Pons (tissue), 1 donor: ENCODE measurements at places on chromosomes 7 and 10.

DNA sequence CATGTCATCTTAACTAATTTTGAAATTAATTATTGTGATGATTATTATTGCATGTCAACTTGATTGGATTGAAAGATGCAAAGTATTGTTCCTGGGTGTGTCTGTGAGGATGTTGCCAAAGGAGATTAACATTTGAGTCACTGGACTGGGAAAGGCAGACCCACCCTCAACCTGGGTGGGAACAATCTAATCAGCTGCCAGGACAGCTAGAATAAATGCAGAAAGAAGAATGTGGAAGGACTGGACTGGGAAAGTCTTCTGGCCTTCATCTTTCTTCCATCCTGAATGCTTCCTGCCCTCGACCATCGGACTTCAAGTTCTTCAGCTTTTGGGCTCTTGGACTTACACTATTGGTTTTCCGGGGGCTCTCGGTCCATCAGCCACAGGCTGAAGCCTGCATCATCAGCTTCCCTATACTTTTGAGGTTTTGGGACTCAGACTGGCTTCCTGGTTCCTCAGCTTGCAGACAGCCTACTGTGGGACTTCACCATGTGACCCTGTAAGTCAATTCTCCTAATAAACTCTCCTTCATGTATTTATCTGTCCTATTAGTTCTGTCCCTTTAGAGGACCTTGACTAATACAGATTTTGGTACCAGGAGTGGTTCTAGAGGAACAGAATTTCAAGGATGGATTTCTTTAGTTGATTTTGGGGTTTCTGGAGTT is 959.8 kb downstream of the ANKRD7 start:
- no peak for DNase-seq

- peak; percentile 81 for DNase-seq
These were observed 48.1 kb downstream of the JAKMIP3 start for GRCh38 chr10:132113766-132114365.

DNA sequence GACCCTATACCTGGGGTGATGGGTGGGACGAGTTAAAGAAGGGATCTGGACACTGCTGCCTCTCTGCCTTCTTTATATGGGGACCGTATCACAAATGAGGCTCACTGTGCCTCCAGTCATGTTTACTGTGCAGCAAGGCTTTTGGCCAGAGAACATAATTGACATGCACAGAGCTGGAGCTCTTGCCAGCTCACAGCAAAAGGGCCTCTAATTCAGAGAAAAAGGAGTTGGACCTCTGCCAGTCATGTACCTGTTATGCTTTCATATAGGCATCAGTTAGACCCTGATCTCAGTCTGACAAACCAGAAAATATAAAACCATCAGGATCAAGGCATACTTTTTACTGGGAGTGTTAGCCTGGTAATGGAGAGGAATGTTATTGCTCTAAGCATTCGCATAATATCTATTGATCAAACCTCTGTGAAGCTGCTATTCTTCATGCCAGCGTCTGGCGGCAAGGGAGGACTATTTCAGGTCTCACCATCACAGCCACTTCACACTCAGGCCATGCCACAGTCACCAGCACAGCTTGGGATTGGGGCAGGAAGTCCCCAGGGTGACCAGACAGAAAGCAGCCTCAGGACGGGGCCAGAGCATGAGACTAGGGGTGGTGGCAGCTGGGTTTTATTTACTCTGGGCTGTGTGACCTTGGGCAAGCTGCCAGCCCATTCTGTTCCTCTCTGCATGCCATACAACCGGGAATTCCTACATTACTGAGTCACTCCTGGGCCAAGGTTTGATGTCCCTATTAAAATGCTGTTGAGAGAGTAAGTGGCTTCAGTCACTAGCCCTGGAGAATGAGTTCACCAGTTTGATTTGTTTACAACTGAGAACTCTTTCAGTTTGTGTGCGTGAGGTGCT is 90.1 kb downstream of the NPSR1 start:
- peak; percentile 25 for DNase-seq

GRCh38 chr10:22998091-22998490 is 70.2 kb downstream of the ARMC3 start:
- no peak for DNase-seq

DNA sequence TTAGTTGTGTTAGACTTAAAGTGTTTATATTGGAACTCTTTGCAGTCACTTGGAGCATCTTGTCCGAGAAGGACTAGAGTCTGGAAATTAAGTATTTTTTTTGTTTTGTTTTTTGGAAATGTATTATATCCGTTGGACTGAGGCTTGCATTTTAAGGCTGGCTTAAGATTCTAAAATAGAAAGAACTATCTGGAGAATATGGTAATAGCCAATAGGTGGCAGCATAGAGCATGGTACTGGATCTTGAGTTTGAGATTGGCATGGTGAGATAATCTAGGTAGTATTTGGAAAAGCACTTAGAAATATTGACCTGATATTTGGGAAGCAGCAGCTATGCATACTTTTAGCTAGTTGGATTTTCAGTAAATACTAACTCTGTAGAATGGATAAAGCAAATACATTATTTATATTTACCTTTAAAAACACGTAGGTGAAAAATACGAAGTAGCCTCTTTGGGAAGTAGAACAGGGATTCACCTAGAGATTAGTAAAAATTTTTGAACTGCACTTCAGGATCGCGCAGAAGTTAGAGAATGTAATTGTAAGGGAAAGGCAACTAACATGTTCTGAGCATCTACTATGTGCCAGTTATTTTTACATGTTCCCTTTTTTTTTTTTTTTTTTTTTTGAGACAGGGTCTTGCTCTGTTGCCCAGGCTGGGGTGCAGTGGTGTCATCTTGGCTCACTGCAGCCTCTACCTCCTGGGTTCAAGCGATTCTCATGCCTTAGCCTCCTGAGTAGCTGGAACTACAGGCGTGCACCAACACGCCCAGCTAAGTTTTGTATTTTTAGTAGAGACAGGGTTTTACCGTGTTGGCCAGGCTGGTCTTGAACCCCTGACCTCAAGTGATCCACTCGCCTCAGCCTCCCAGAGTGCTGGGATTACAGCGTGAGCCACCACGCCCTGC is 78.6 kb downstream of the LCOR start:
- DNase-seq, result peak; percentile 62

- DNase-seq, result no peak
These were observed 420.5 kb upstream of the FOXK1 start for GRCh38 chr7:4261601-4261960.

- no peak for DNase-seq
These were observed 18.3 kb downstream of the PLEKHA1 start for GRCh38 chr10:122392835-122393234.

DNA sequence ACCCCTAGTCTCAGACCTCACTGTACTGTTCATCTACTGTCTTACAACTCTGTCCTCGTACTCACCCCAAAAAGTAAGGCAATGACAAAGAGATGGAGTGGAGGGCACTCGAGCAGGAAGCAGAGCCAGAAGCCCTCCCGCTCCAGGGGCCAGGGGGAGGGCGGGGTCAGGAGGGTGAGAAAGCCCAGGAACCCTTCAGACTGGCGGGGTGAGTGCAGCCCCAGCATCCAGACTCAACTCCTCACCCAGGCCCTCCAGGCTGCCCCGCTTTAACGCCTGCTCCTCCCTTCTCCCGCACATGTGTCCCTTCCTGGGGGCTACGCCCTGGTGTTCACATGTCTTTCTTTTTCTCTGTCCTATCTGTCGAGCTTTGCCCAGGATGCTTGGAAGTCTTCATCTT is 66.1 kb downstream of the CALML3 start:
- no peak for DNase-seq
